ENCODE measurements at places on chromosomes 12 and 14.

- no peak for DNase-seq
Observed at GRCh38 chr14:86334355-86334754, 804.4 kb downstream of the FLRT2 start.

DNA sequence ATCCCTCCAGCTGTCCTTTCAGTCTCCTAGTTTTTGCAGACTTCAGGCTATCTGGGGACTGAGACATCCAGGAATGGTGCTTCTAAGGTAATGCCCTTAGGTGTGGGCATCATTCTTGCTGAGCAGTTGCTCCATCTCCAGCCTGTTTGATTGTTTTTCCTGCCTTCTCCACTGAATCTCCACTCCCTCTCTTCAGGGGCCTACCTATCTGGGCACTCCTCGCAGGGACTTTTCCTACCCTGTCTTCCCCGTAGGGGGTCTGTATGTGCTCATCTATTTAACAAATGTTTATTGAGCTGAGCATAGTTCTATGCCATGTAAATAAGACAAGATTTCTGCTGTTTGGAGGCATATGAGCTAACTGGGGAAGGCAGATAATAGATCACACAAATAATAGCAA lies 2.5 kb downstream of the FITM1 start:
- no peak for DNase-seq

GRCh38 chr12:76446090-76446489 lies 97.9 kb upstream of the BBS10 start:
- no peak for DNase-seq

- DNase-seq: no peak
Observed at GRCh38 chr12:110796952-110797351, 49.8 kb upstream of the CCDC63 start.

DNA sequence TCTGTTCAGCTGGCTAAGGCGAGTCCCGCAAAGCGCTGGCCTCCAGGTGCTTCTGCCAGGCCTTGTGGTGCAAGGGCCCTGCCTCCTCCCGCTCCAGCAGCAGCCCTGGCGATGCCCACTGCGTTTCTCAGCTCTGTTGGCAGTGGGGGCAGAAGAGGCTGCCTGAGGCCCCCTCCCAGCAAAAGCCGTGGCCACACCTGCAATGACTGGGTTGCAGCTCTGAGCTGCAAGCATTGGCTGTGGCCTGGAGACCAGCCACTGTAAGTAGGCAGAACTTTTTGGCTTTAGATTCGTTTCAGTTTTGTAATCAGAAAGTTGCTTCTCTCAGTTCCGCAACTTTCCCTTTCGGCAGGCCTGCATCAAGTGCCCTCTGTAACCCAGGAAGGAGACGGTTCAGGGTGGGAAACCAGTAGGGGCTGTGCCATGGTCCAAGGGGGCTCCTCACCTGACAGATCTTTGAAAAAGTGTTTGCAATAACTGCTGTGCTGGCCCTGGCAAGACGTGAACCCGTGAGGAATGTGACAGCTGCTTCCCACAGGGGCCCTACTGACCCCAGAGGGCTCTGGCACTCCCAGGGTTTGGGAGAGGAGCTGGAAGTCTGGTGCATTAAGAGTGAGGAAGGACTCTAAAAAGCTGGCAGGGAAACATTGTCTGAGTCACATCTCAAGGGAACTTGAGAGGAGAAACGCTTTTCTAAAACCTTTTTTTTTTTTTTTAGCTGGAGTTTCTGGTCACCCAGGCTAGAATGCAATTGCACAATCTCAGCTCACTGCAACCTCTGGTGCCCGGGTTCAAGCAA lies 54.5 kb upstream of the MAX start:
- DNase-seq: peak; percentile 80
